ENCODE measurements at places on chromosomes 7 and 10. TPM values are rescaled to one million over a fixed set of nuclear protein-coding genes. Genes with fewer than 3 reads are reported as not detected.
A peak's percentile ranks its signal among the peaks of the same experiment; 100 is the strongest.

DNA sequence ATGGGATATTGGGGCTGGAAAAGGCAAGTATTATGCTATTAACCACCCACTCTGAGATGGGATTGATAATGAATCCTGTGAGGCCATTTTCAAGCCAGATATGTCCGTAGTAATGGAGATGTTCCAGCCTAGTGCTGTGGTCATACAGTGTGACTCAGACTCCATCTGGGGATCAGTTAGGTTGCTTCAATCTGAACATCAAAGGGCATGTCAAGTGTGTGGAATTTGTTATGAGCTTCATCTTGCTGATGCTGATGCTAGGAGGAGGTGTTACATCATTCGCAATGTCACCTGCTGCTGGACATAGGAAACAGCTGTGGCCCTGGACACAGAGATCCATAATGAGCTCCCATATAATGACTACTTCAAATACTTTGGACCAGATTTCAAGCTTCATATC is 144.7 kb downstream of the PLCE1 start:
- DNase-seq = peak; percentile 17

- no peak for DNase-seq
Measured at GRCh38 chr10:100731407-100732240, 13.8 kb upstream of the PAX2 start.

- DNase-seq = no peak
Measured at GRCh38 chr7:36132012-36132411, 21.0 kb upstream of the EEPD1 start.

GRCh38 chr7:131602304-131602993 is 46.0 kb upstream of the PODXL start:
- no peak for DNase-seq

CTAGE4 gene
- total RNA-seq = 2.1 TPM

ADAMTS14 gene
- total RNA-seq = 1.6 TPM
